Activated CD4-positive, alpha-beta T cell treated with anti-CD3 and anti-CD28 coated beads, Interleukin-2, amount 50 U/mL, for 24 hours (primary cell): ENCODE measurements at places on chromosomes 13 and 19.

- no peak for DNase-seq
Measured at GRCh38 chr19:49975051-49975450, 14.1 kb upstream of the SIGLEC11 start.

DNA sequence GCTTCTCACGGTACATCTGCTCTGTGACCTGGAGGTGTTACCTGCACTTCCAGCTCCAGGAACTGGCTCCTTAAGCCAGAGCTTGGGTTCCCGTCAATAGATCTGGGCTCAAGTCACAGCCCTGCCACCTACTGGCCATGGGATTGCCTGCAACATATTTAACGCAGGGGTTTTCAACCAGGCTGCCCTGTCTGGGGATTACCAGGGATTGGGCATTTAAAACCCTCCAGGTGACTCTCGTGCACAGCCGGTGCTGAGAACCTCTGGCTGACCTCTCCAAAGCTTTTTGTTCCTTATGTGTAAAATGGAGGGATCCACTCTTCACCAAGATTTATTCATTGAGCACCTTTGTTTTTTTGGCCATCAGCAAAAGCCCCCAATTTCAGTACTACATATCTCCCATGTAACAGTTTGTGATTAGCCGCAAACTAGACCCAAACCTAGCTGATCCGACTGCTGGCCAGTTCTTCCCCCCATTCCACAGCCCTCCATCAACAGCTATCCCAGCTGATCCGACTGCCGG is 76.6 kb upstream of the STK24 start:
- peak; percentile 66 for DNase-seq

DNA sequence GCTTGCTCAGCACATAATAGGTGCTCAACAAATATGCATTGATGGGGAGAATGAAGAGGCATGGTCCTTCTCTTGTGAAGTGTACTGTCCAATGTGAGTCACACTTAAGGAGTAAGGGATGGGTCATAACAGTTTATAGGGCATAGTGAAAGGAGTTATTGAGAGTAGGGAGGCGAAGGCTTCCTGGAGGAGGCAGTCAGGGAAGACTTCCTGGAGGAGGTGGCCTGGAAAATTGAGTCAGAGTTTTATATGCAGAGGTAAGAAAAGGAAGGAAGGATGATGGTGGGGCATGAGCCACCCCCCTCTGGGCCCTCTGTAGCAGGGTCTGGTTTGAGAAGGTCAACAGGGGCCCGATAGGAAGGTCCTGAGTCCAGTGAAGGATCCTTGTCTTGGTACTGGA is 57.0 kb upstream of the ZNF536 start:
- DNase-seq = no peak

DNA sequence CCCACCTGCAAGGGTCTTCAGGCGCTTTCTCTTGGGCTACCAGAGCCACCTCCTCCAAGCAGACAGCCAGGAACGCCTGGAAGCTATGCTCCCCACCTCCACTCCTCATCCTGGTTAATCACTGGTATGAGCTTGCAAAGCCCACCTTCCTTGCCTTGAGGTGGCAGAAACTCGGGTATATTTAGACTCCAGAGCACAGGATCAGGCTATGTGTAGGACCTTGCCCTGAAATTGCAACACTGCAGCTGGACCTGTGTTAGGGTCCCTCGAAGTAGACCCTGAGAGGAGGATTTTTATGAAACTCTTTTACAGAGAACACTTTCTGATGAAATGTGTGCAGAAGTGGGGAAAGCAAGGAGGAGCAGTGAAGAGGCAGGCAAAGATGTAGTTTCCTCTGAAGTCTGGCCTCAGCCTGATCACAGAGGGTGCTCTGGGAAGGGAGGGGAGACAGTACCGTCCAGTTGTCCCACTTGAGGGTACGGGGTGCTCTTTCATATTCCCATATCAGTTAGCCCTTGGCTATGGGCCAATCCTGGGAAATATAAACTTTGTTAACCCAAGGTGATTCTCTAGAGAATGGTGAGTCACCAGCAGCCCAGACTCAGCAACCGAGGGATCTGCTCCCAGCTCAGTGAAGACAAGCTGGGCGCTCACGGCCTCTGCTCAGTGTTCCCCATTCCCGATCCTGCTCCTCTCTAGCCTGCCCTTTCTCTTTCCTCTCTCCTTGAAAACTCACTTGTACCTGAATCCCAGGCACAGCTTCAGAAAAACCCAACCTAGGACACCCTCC is 157.9 kb downstream of the UQCRFS1 start:
- DNase-seq = no peak

DNA sequence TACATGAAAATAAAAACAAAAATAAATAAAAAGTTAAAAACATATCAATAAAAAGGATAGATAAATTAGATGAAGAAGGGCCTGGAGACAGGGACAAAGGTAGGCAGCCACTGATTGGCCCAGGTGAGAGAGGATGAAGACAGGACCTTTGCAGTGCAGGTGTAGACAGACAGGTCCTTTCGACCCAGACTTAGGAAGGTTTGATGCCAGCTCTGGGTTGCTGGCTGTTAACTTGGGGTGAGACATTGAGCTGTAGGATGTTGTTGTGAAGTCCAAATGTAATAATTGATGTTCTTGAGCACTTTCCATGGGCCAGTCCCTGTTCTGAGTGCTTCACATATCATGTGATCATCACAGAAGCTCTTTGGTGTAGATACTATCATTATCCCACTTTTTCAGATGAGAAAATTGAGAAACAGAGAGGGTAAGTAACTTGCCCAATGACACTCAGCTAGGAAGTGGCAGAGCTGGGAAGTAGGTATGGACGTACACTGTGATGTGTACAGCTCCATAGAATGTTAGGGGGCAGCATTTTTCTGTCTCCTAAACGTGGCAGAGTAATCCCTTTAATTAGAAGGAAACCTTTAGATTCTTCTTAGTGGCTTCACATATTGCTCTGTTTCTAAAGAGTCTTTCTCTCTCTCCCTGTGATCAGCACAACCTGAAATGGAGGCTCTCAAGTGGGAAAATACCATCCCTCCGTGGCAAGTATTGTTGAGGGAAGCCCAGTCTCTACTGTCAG is 76.0 kb upstream of the STK24 start:
- no peak for DNase-seq

GRCh38 chr19:58154287-58154678 is 3.7 kb upstream of the ZNF329 start:
- DNase-seq = no peak

DNA sequence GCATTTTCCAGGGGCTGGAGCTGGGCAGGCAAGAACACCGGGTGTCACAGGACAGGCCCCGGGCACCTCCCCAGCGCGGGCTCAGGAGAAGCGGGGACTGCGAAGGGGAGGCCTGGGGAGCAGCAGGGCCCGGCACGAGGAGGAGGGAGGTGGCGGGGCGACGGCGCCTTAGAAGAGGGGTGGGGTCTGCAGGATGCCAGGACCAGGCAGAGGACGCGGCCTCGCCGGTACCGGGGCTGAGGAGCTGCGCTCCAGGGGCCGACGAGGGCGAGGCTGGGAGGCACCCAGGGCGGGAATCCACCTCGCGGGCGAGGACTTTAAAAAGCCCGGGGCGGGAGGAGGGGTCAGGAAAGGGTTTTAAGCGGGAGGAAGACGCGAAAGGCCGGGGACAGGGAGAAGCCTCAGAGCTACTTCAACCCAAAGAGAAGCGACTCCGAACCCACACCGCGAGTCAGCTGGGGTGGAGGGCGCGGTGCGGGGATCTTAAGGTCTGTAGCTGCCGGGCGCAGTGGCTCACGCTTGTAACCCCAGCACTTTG is 665 bp downstream of the ZNF347 start:
- DNase-seq = no peak

DNA sequence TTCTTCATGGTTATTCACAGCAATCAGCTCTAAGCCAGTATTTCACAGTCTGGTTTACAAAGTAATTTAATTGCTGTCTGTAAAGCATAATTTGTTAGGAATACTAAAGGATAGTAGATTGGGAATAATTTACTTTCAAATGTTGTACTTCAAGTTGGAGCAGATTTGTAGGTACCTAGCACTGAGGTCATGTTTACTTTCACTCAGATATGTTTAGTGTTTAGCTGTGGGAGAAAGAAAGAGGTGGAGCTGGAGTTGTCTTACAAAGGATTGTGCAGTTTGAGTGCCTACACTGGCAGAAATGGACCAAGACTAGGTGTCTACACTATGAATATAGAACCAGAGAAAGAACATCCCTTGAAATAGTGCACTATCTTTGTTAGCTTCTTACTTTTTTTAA is 464.6 kb downstream of the PCDH9 start:
- no peak for DNase-seq

GRCh38 chr19:48484931-48485612 is 15.9 kb downstream of the CYTH2 start:
- no peak for DNase-seq

DNA sequence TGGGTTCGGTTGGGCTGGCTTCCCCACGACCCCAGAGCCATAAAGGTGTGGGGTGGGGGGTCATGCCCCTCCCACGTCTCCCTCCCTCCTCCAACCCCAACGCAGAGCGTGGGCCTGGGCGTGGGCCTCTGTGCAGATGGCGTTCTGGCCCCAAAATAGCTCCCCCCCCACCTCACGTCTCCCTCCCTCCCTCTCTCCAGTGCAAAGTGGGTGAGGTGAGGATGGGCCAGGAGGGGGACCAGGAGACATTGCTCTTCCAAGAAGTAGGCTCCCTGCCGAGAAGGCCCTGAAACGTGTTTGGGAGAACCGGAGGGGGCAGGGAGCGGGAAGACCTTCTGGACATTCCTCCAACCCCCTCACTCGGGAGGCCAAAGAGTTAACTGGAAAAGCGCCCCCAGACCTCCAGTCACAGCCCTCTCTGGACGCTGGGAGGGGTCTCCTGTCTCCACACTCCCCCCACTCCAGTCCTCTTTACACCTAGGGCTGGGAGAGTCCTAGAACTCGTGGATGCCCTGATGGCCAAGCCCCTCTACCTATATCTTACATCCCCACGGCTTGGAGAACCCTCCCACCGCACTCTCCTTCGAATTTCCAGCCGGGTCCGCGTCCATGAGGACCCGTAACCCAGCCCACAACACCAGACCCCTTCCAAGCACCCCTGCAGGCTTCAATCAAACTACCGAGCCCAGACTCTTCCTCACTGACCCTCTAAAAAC is 855 bp downstream of the UNC13A start:
- DNase-seq = no peak

GRCh38 chr19:6753178-6754031 is 13.8 kb downstream of the SH2D3A start:
- DNase-seq = peak; percentile 81

DNA sequence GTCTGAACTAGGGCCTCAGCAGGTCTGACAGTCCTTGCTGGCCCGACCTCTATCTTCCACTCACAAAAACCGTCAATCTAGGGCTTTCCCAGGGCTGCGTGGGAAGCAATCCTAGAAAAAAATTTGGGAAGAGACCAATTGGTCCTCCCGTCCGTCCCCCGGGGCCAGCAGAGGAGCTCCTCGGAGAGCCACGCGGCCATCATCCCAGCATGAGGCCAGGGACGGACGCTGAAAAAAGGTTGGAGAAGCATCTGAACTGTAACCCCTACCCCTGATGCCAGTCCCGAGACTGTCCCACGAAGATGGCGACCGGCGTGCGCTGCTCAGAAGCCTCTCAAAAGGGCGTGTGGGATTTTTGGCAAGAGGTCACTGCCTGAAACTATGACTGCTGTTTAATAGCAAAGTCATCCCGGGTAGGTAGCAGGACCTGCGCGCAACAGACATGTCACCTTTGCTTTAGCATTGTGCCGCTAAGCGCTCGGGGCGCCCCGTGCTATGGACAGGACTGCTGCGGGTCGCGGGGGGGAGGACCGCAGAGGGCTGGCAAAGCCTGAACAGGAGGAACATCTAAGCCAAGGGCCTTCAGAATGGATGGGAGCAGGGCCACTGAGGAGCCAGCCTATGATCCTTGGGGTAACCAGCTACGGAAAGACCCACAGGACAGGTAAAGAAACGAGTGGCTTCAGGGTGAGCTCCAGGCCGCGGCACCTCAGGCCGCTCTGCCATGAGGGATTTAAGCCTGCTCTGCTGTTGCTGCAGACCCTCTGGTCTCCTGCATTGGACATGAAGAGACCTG is 10.6 kb downstream of the AKAP8 start:
- no peak for DNase-seq
